ENCODE measurements at places on chromosomes 12 and 14.

DNA sequence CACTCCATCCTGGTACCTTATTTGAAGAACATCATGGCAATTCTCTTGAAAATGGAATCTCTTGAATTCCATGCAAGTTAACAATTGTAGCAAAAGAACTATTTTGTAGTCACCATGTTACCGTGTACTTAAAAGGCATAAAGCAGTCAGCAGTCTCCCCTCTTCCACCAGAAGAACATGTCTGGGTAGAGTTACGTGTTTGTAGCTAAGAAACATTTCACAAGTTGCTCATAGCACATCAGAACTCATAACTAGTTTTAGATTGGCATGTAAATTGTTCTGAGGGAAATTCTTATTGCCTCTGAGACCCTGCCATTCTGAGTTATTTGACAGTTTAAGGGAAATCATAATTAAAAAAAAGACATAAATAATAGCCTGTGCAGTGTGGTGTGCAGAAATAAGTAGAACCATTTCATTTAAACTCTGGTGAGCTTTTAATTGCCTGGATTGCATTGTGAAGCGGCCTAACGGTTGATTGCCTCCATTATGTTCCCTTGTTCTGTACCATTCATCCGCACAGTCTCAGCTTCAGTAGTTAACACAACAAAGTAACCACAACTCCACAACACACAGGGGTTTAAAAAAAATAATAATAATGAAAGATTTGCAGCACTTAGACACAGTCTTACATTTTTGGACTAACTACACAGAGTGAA, 2.6 kb downstream of the LMO3 start:
- DNase-seq, result no peak

- no peak for DNase-seq
Observed at GRCh38 chr12:6082613-6083012, 41.9 kb downstream of the VWF start.

DNA sequence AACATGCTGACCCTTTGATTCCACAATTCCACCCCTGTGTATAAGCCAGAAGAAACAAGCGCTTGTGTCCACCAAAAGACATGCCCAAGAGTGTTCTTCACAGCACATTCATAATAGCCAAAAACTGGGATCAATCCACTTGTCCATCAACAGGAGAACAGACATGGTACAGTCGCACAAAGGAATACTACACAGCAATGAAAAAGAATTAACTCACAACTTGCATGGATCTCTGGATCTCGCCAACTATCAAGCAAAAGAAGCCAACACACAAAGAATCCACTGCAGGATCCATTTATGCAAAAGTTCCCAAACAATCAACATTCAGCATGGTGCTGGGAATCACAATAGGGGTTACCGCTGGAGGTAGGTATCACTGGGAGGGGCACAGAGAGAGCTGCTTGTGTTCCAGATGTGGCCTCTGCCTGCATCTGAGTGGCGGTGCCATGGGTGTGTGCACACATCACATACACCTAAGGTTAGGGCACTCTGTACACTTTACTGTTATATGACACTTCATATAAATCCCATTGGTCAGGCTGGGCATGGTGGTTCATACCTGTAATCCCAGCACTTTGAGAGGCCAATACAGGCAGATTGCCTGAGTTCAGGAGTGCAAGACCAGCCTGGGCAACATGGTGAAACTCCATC, 30.9 kb downstream of the CLMN start:
- DNase-seq, result no peak

GRCh38 chr14:27384124-27384523, 786.3 kb upstream of the NOVA1 start:
- DNase-seq, result no peak

DNA sequence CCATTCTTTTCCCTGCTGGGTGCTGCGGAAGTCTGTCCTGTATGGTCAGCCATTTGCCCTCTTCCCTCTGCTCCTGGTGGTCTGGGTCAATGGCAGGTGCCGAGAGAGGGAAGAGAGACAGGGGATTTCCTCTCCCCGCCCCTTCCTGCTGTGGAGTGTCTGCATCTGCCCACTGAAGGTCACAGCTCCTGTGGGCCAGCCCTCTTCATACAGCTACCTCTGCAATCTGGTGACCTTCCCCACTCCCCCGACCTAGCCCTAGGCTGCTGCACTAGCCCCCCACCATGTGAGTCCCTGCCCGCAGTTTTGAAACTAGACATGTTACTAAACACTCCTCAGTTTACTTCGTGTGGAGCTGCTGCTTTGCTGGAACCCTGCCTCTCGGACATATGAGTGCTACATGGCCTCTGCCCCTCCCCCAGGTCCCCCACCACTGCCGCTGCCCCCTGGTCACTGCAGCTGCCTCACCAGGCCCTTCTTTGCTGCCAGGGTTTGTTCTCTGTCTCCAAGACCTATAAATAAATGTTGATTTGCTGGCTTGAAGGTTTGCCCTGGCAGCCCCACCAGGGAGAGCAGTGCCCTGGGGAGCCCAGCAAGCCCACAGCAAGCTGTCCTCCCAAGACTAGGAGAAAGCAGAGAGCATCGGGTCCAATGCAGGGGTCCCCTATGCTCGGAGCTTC, 102.9 kb downstream of the DPF3 start:
- no peak for DNase-seq

GRCh38 chr14:105880616-105881015, 354.2 kb downstream of the TMEM121 start:
- DNase-seq, result no peak

GRCh38 chr12:72647139-72647538, 375.0 kb downstream of the TRHDE start:
- no peak for DNase-seq

- DNase-seq, result no peak
Observed at GRCh38 chr12:87924149-87924548, 105.1 kb downstream of the C12orf50 start.

All from T-helper 2 cell treated with Interferon-gamma antibody and Interleukin-4, amounts not matched to agents 5 μg/mL and 100 μg/mL, for 36 hours (primary cell).